ENCODE measurements at places on chromosomes 2 and 18. TPM values are rescaled to one million over a fixed set of nuclear protein-coding genes. Genes with fewer than 3 reads are reported as not detected.

Gene DNAH6
- under 0.01 TPM for total RNA-seq

Gene KCNG2
- not detected for total RNA-seq

Gene PSME4
- 33.5 TPM for total RNA-seq

Gene SAG
- not detected for total RNA-seq

Gene PXDN
- total RNA-seq, result 118 TPM

Gene NT5DC4
- total RNA-seq, result not detected

Gene SLC14A1
- total RNA-seq, result not detected

Gene UGT1A6
- 23.2 TPM for total RNA-seq

Gene ATRAID
- 280 TPM for total RNA-seq

Gene GALNT13
- 0.85 TPM for total RNA-seq

Gene ANKRD30B
- total RNA-seq, result not detected

Gene GTF2A1L
- total RNA-seq, result not detected

Gene SERPINB12
- 0.48 TPM for total RNA-seq

Gene RESP18
- total RNA-seq, result not detected

Gene KCNF1
- 0.48 TPM for total RNA-seq

Gene FOXD4L1
- under 0.01 TPM for total RNA-seq

Gene POTEF
- total RNA-seq, result not detected

Gene SMARCAL1
- total RNA-seq, result 10.9 TPM

Gene CD8B2
- total RNA-seq, result not detected

Gene BOLL
- not detected for total RNA-seq

Gene SULT1C4
- 4.8 TPM for total RNA-seq

Gene EPHA4
- total RNA-seq, result 5.8 TPM

Gene AMER3
- not detected for total RNA-seq

Gene PROKR1
- not detected for total RNA-seq

Gene UGT1A10
- total RNA-seq, result not detected

Gene ZNF532
- total RNA-seq, result 51.6 TPM

Gene TUBB8B
- total RNA-seq, result 0.24 TPM

Gene FSHR
- not detected for total RNA-seq

Gene DPP4
- 1.3 TPM for total RNA-seq

Gene MTA3
- total RNA-seq, result 16.9 TPM

Gene HAAO
- total RNA-seq, result not detected

Gene DSG4
- total RNA-seq, result not detected

Gene POTEI
- total RNA-seq, result not detected

Gene IL1R2
- not detected for total RNA-seq

Gene FAM168B
- 92.5 TPM for total RNA-seq

Gene SIX2
- total RNA-seq, result 5.3 TPM

Gene IL1RL1
- total RNA-seq, result 11.6 TPM

Gene PUM2
- total RNA-seq, result 43.6 TPM

Gene ALK
- not detected for total RNA-seq

Gene ZNF512
- 3.2 TPM for total RNA-seq

Gene SERPINB2
- total RNA-seq, result 219 TPM

Gene SANBR
- total RNA-seq, result 12.8 TPM

Gene IL36A
- 3.0 TPM for total RNA-seq

Gene ATP6V1B1
- total RNA-seq, result not detected

Gene ANKZF1
- total RNA-seq, result 55.6 TPM

Gene RGPD3
- total RNA-seq, result 0.21 TPM
